ENCODE measurements at places on chromosomes 7 and 10.

- DNase-seq, result no peak
Observed at GRCh38 chr7:74068378-74069085, 15.1 kb upstream of the LIMK1 start.

DNA sequence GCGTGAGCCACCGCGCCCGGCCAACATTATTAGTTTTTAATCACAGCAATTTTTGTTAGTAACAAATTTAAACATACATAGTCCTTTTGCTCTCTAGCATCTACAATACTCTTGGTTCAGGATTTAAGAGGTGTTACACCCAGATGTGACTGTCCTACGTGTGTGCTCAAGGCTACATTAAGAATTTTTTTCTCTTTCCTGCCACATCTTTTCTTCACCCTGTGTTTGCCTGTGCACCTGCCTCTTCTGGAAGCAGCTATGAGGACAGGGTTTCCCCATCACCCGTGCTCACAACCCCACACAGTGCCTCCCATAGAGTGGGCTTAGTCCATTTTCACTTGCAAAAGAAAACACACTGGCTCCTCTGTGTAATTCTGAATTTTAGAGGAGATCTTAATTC is 186.7 kb upstream of the KLF6 start:
- DNase-seq, result no peak

DNA sequence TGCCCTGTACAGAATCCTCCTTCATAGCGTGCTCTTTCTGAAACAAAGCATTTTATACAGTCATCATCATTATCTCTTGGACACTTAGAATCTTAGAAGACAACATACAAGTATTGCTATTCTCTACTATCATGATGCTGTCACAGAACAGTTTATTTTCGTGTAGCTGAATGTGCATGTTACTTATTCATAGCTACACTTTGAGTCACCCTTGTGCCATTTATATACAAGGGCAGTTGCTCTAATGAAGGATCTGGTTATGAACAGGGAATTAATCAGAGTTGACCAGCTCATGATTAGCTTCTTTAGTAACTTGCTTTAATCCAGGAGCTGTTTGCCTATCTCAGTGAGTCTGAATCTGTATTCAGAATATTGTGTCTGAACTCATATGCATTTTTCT is 11.2 kb downstream of the CASP2 start:
- DNase-seq, result no peak

DNA sequence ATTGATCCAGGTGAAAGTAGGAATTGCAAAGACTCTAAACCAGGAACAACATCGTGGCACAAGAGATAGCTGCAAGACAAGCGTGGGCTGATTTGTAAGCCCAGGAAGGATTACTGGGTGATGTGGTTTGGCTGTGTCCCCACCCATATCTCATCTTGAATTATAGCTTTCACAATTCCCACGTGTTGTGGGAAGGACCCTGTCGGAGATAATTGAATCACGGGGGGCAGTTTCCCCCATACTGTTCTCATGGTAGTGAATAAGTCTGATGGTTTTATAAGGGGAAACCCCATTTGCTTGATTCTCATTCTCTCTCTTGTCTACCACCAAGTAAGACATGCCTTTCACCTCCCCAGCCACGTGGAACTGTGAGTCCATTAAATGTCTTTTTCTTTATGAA is 59.5 kb downstream of the ST8SIA6 start:
- DNase-seq, result no peak

All from NCI-H446 treated with DMSO at 0.1 percent for 48 hours (cell line).